ENCODE measurements at places on chromosomes 2 and 18.

GRCh38 chr2:195620501-195620900 lies 36.5 kb upstream of the SLC39A10 start:
- no peak for DNase-seq

GRCh38 chr2:147373800-147374422 lies 470.9 kb upstream of the ACVR2A start:
- no peak for DNase-seq

- DNase-seq, result peak; percentile 36
These were observed 430 bp downstream of the BIN1 start for GRCh38 chr2:127106457-127106990.

GRCh38 chr2:179455824-179456223 lies 191.2 kb upstream of the SESTD1 start:
- no peak for DNase-seq

GRCh38 chr2:145007093-145007959 lies 487.4 kb upstream of the ZEB2 start:
- DNase-seq, result no peak

DNA sequence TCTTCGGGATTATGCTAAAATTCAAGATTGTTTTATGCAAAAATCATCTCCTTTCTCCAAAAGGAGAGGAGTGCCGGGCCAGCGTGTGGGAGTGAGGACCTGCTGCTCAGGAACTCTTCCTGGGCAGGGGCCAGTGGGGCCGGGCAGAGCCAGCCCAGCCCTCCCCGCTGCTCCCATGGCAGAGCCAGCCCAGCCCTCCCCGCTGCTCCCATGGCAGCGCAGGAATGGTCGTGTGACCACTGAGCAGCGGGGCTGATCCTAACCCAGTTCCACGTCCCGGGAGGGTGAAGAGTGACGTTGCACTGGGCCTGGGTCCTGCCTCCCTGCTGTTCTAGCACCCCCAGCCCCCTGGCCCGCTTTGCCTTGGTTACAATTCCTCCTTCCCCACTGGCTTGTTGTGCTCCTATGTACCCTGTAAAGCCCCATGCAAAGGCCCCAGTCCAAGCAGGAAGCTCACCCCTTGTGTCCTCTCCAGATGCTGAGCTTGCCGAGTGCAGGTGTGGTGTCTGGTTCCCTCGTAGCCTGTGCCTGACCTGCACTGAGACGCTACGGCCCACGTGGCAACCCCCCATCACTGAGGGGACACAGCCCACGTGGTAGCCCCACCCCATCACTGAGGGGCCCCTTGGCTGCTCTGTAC lies 11.4 kb upstream of the NEU4 start:
- DNase-seq, result no peak

DNA sequence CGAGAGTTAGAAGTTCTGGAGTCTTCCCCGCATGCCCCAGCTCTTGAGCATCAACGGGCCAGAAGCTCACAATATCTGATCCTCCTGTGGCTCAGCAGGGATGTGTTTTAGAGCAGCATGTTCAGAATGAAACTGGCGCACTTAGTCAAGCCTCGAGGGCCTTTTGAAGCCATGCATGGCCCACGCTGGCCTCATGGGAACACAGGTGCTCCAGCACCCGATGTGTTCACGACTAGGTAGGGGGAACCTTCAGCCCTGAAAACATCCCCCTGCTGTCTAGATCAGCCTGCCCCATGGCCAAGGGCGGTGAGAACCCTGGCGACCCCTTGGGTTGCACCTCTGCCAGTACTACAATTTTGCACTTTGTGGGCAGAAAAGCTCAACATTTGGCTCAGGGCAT lies 32.8 kb downstream of the MSH6 start:
- no peak for DNase-seq
